ENCODE measurements at places on chromosomes 1 and 21. TPM values are rescaled to one million over a fixed set of nuclear protein-coding genes. Genes with fewer than 3 reads are reported as not detected.

DNA sequence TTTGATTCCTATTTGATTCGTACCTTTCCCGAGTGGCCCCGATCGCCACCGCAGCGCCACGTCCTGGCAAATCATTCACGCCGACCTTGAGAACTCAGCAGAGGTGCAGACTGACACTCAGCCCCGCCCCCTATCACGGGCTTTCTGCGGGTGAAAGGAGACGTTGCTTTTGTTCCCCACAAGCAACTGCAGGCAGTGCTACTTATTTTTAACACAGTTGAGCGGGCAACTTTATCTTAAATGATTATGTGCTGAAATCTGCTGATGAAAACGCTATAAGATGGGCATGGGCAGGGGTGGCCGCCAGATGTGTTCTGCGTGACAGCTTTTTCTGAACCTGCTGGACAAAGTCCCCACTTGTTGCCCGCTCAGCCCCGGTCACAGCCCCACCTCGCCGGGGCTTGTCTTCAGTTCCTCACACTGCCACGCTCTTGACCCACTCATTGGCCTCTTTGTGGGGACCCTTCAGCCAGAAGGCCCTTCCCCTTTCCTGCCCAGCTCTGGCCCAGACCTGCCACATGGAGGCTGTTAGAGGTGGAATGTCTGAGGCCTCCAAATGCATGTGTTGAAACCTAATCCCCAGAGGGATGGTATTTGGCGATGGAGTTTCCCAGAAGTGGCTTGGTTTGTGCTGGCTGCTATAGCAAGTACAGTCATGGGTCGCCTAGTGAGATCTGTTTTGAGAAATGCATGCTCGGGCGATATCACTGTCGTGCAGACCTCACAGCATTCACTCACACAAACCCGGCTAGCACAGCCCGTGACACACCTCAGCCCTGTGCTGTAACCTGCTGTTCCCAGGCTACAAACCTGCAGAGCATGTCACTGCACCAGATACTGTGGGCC is 15.7 kb upstream of the PDXK start:
- no peak overlapping the region for H3K27ac ChIP-seq
- H3K4me1 ChIP-seq = peaks cover 10% of the 10 kb centered on the region
- no peak for DNase-seq
- H3K27me3 ChIP-seq = no peaks in the 10 kb centered on the region
- no peak overlapping the region for H3K4me3 ChIP-seq
- H3K36me3 ChIP-seq = no peaks in the 10 kb centered on the region

- H3K4me3 ChIP-seq = no peak overlapping the region
- no peaks in the 10 kb centered on the region for H3K27me3 ChIP-seq
- H3K27ac ChIP-seq = no peak overlapping the region
- H3K4me1 ChIP-seq = peaks cover 24% of the 10 kb centered on the region
- H3K36me3 ChIP-seq = no peaks in the 10 kb centered on the region
- DNase-seq = no peak
Measured at GRCh38 chr1:214071469-214071868, 83.7 kb downstream of the PROX1 start.

GRCh38 chr1:233261206-233261605 is 34.3 kb downstream of the PCNX2 start:
- peak overlapping the region; percentile 86 for H3K27ac ChIP-seq
- DNase-seq = no peak
- H3K36me3 ChIP-seq = peaks cover 6% of the 10 kb centered on the region
- peak overlapping the region; percentile 60 for H3K4me3 ChIP-seq

DNA sequence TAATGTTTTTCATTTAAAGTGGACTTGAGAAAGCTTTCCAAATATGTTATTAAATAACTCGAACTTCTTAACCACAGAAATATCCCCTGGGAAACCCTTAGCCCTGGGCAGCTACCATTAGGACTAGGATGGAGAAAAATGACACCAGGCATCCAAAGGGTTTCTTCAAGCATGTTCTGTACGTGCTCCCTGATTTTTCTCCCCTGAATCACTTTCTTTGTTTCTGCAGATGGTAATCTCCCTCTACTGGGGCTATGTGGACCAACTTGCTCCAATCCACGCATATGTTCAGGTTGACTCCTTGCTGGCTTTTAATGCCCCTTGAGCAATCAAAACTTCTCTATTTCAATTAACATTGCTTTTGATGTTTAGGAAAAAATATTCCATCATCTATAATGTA is 312.7 kb upstream of the C1orf87 start:
- no peak overlapping the region for H3K4me3 ChIP-seq
- no peak overlapping the region for H3K27ac ChIP-seq
- no peaks in the 10 kb centered on the region for H3K27me3 ChIP-seq

GRCh38 chr1:30008372-30008997 is 714.9 kb downstream of the MATN1 start:
- no peaks in the 10 kb centered on the region for H3K4me1 ChIP-seq
- no peak overlapping the region for H3K4me3 ChIP-seq
- DNase-seq = no peak
- no peak overlapping the region for H3K27ac ChIP-seq
- peaks cover 5% of the 10 kb centered on the region for H3K27me3 ChIP-seq
- peaks cover 5% of the 10 kb centered on the region for H3K36me3 ChIP-seq

DNA sequence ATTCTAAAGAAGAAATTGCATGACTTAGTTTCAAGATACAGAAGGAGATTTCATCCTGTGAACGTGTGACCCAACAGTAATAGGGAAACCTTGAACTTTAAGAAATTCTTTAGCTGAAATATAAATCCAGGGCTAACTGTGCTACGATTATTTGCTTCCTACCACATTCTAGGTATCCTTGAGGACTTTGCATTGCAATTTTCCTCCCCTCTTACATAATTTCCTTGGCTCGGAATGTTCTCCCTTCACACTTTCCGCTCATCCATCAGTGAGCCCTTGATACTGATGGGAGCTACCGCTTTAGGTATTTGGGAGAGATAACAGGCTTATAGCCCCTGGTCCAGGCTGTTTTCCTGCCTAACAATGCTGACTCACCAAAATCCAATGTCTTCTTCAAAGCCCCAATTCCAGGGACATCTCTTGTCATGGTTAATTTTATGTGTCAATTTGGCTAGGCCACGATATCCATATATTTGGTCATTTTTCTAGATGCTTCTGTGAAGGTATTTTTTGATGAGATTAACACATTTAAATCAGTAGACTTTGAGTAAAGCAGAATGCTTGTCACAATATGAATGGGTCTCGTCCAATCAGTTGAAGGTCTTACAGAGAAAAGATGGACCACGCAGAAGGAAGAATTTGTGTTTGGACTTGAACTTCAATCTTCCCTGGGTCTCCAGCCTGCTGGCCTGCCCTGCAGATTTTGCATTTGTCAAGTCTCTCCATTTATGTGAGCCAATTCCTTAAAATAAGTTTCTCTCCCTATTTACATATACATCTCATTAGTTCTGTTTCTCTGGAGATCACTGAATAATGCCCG is 121.2 kb downstream of the PTPN14 start:
- H3K4me1 ChIP-seq = peaks cover 2% of the 10 kb centered on the region
- no peaks in the 10 kb centered on the region for H3K36me3 ChIP-seq
- no peak overlapping the region for H3K4me3 ChIP-seq
- no peak overlapping the region for H3K27ac ChIP-seq
- DNase-seq = no peak

DNA sequence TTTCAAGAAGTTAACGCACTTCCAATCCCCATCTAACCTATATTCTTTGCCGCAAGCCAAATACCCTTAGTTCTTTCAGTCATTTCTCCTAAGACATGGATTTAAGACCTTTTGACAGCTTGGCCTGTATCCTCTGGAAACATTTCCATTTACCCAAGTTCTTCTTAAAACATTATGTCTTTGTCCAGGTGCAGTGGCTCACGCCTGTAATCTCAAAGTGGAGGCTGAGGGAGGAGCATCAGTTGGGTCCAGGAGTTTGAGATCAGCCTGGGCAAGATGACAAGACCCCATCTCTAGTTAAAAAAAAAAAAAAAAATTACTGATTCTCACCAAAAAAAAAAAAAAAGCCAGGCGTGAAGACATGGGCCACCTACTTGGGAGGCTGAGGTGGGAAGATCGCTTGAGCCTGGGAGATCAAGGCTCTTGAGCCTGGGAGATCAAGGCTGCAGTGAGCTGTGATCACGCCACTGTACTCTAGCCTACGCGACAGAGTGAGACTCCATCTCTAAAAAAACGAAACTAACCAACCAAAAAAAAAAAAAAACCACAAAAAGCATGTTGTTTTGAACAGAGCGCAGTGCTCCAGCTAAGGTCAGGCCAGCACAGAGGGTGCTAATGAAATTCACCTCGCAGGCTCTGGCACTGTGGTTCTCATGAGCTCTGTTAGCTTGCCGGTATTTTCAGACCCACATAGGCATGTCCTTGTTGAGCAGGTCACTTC is 36.0 kb downstream of the NUAK2 start:
- DNase-seq = no peak
- peaks cover 21% of the 10 kb centered on the region for H3K27me3 ChIP-seq
- no peaks in the 10 kb centered on the region for H3K36me3 ChIP-seq
- H3K4me3 ChIP-seq = no peak overlapping the region
- peak overlapping the region; percentile 86 for H3K27ac ChIP-seq

DNA sequence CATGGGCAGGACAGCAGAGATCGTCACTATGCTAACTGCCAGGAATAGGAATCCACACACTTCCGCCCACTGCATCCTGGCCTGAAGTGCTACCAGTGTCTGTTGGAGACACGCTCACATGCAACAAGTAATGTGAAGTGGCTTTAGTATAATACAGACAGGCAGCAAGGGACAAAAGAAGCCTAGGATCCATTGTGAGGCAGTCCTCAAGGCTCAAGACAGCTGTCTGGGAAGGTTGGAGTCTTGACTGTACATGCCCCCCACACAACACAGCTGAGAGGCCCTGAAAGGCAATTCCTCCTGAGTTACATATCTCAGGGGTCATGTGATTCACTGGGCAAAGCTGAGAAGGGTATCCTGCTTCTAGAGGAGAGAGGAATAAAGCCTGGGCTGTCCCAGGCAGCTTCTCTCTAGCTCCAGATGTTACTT is 39.9 kb upstream of the CD1D start:
- H3K4me3 ChIP-seq = no peak overlapping the region
- no peaks in the 10 kb centered on the region for H3K27me3 ChIP-seq
- no peak overlapping the region for H3K27ac ChIP-seq
- H3K36me3 ChIP-seq = no peaks in the 10 kb centered on the region
- H3K4me1 ChIP-seq = no peaks in the 10 kb centered on the region

GRCh38 chr21:42664614-42665013 is 11.2 kb downstream of the PDE9A start:
- peaks cover 5% of the 10 kb centered on the region for H3K27me3 ChIP-seq
- no peak for DNase-seq
- no peaks in the 10 kb centered on the region for H3K36me3 ChIP-seq

DNA sequence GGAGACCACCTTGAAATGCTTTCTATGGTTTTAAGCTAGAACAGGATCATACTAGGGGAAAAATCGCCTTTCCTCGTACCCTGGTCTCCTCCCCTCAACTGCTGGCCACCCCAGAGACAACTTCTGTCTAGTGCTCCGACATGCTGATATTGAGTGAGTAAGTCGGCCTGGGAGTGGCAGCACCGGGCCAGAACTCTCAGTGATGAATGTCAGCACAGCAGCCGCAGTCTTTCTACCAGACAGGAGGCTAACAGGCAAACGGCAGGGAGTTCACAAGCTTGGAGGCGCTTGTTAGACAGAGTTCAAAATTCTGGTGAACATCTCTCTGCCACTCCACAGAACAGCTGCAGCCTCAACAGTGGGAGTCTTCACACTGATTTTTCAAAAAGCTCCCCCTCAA is 716.9 kb downstream of the ADGRL2 start:
- DNase-seq = peak; percentile 17
- H3K27ac ChIP-seq = no peak overlapping the region
- no peak overlapping the region for H3K4me3 ChIP-seq

GRCh38 chr1:24801176-24801575 is 55.9 kb downstream of the CLIC4 start:
- no peak for DNase-seq
- H3K27ac ChIP-seq = peak overlapping the region; percentile 67
- peaks cover 12% of the 10 kb centered on the region for H3K36me3 ChIP-seq
- H3K27me3 ChIP-seq = peaks cover 3% of the 10 kb centered on the region
- peak overlapping the region; percentile 56 for H3K4me3 ChIP-seq
- peaks cover 8% of the 10 kb centered on the region for H3K4me1 ChIP-seq

GRCh38 chr21:37564341-37564923 is 197.9 kb downstream of the DYRK1A start:
- H3K4me1 ChIP-seq = no peaks in the 10 kb centered on the region
- H3K4me3 ChIP-seq = peak overlapping the region; percentile 82
- no peak for DNase-seq
- no peaks in the 10 kb centered on the region for H3K36me3 ChIP-seq
- no peaks in the 10 kb centered on the region for H3K27me3 ChIP-seq

DNA sequence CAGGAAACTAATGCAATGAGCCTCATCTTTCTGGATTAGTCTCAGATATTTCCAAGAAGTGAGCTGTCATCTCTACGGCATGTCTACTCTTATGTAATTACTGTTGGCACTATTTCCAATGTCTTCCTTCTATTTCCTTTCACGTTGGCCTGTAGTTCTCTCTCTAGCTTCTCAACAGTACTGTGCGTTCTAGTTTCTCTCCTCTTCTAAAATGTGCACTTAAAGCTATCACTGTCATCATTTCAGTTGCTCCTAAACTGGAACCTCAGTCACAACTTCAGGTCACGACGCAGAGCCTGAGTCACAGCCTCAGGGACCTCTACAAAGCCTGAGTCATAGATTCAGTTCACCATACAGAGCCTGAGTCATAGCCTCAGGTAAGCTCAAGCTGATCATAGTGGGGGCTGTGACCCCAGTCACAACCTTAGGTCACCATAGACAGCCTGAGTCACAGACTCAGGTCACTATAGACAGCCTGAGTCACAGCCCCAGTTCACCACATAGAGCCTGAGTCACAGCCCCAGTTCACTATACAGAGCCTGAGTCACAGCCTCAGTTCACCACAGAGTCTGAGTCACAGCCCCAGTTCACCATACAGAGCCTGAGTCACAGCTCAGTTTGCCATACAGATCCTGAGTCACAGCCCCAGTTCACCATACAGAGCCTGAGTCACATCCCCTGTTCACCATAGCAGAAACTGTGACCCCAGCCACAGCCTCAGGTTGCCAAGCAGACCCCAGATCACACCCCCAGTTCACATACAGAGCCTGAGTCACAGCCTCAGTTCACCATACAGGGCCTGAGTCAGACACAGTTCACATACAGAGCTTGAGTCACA is 13.0 kb downstream of the WNT9A start:
- H3K36me3 ChIP-seq = peaks cover 30% of the 10 kb centered on the region
- DNase-seq = no peak
- H3K27ac ChIP-seq = no peak overlapping the region
- peaks cover 7% of the 10 kb centered on the region for H3K27me3 ChIP-seq
- H3K4me1 ChIP-seq = peaks cover 30% of the 10 kb centered on the region
- peak overlapping the region; percentile 62 for H3K4me3 ChIP-seq

GRCh38 chr1:36942148-36942547 is 92.2 kb downstream of the GRIK3 start:
- no peak for DNase-seq
- no peak overlapping the region for H3K27ac ChIP-seq
- no peaks in the 10 kb centered on the region for H3K36me3 ChIP-seq
- H3K27me3 ChIP-seq = peaks cover 7% of the 10 kb centered on the region
- peaks cover 3% of the 10 kb centered on the region for H3K4me1 ChIP-seq
- no peak overlapping the region for H3K4me3 ChIP-seq

- no peaks in the 10 kb centered on the region for H3K27me3 ChIP-seq
- H3K4me1 ChIP-seq = peaks cover 4% of the 10 kb centered on the region
- H3K4me3 ChIP-seq = no peak overlapping the region
- no peak for DNase-seq
- H3K27ac ChIP-seq = no peak overlapping the region
- no peaks in the 10 kb centered on the region for H3K36me3 ChIP-seq
Measured at GRCh38 chr1:76082062-76082461, 7.5 kb downstream of the ST6GALNAC3 start.

Gene MEX3A
- total RNA-seq = 114 TPM

Gene IGSF3
- total RNA-seq = 110 TPM

Gene C8A
- not detected for total RNA-seq

Gene FCRL3
- not detected for total RNA-seq

Gene TCEA3
- 0.83 TPM for total RNA-seq

Gene CRP
- total RNA-seq = not detected

Gene HSF2BP
- 1.0 TPM for total RNA-seq

Gene OR10J1
- total RNA-seq = not detected

Gene COL8A2
- total RNA-seq = not detected

Gene ARV1
- total RNA-seq = 18.3 TPM

Gene CFAP107
- not detected for total RNA-seq

Gene CCDC30
- total RNA-seq = 3.0 TPM

Measured in glutamatergic neuron (in vitro differentiated cells).